ENCODE measurements at places on chromosomes 4 and X.

- no peak for DNase-seq
Observed at GRCh38 chrX:154026136-154027021, 6.7 kb upstream of the IRAK1 start.

DNA sequence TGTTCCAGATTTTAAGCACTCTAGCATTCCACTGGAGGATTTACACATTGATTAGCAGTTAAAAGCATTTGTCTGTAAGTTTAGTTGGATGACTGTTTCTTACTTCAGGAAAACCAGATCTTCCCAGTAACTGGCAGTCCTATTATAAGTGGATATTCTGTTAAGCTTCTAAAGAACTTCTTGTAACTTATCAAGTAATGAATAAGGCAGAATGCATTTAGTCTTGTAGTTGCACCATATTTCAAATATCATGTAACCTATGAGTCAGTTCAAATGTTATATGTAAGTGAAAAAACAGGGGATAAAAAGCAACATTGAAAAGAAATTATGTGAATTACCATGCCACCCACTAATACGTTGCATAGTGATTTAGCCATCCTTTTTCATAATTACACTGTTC is 30.2 kb upstream of the TENM3 start:
- peak; percentile 90 for DNase-seq

DNA sequence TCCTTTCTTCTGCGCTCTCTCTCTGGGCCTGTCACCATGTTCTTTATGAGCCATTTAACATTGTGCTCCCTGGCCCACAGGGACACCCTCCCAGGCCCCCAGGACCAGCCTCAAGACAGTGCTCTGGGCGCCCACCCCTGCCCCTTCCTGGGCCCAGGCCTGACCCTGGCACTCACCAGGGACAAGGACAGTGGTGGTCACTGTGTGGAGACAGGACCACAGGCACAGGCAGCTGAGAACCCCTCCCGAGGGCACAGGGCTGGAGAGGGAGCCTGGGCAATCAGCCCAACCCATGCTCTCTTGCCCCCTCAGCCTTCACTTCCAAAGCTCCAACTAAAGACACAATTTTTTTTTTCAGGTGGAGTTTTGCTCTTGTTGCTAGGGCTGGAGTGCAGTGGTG is 218.2 kb upstream of the PSAPL1 start:
- no peak for DNase-seq

- DNase-seq = peak; percentile 6
Observed at GRCh38 chr4:66691101-66691500, 854.2 kb downstream of the CENPC start.

DNA sequence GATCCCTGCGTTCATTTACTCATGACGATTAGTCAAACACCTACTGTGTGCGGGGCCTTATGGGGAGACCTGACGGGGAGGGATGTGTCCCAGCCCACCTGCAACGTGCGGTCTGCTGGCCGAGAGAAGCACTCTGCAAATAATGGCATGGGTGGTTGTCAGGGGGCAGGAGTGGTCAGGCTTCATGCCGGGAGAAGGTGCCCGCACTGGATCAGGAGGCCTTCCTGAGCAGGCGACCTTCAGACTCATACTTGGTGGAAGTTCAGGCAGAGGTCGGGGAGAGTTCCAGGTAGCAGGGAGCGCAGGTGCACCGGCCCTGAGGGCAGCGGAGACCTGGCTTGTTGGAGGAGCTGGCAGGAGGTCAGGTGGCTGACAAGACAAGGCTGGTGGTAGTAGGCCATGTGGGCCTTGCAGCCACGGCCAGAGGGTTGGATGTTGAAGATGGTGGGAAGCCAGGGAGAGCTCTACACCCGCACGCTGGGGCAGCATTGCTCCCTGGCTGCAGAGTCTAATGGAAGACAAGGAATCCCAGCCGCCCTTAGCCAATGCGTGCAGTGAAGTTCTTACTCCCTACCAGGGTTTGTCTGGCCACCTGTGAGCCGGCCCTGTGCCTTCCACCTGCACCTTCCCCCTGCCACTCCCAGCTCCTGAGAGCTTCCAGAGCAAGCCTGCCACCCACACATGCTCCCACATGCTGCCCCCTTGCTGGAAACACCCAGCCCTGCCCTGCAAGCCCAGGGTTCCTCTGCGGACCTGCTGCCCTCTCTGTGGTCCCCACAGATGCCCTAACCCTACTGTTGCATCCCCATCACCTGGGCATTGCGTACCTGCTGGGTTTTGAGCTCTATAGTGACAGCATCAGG is 97.3 kb downstream of the PSAPL1 start:
- no peak for DNase-seq

GRCh38 chr4:103934178-103934789 is 214.5 kb upstream of the TACR3 start:
- DNase-seq = peak; percentile 37

DNA sequence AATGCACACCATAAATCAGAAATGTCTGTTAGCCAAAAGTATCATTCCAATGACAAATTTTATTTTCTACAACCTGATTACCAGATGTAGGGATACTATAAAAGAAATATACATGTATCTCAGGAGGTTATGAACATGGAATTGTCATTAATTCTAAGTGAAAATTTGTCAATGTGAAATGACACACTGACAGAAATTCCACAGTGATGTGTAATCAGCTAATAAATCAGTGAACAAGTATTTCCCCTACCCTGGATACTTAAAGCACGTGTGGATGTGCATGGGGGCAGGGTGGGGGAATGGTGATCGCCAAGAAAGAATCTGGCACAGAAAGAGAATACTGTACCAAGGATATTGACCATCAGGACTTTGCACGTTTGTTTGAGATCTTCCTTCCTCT is 123.6 kb downstream of the SH3RF1 start:
- peak; percentile 25 for DNase-seq

GRCh38 chr4:66059136-66059535 is 388.8 kb upstream of the EPHA5 start:
- no peak for DNase-seq

GRCh38 chr4:182645511-182645910 is 271.7 kb downstream of the DCTD start:
- no peak for DNase-seq

GRCh38 chr4:172105918-172106317 is 292.7 kb downstream of the GALNTL6 start:
- DNase-seq = no peak

- DNase-seq = no peak
Observed at GRCh38 chr4:151700566-151701316, 60.1 kb downstream of the GATB start.

DNA sequence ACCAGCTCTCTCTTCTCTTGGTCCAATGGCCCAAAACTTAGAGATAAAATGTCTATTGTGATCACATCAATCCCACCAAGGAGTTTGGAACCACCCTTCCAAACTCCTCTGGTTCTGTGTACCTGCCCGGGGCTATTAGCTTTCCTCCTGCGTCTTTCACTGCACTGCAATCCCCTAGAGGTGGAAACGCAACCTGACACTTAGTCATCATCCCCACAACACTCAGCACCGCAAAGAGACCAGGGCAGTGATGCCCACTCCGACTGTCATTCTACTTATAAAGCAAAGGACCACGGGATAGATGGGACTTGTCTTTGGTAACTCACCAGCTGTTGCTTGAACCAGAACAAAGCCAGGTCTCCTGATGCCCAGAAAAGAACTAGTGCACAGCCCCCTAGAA is 22.0 kb downstream of the AFAP1 start:
- DNase-seq = no peak

DNA sequence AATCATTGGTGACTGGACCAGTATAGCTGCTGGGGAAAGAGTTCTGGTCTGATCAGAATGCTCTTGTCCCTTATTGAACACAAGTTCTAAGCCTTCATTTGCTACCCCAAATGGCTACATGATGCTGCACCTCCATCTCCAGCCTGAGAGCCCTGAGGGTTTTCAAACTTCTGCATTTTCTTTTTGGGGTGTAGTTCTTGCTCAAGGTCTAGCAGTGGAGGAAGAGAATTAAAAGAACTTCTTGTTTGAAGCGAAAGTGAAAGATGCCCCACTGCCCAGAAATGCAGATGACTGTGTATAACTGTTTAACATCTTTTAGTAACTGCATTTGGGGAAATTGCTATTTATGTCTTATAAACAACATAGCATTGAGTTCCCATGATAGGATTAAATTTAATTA is 38.5 kb downstream of the LAMTOR3 start:
- DNase-seq = no peak

- DNase-seq = no peak
Observed at GRCh38 chr4:45004326-45004725, 278.0 kb upstream of the GNPDA2 start.

Data from amniotic epithelial cell (primary cell).